ENCODE measurements at places on chromosomes 2 and 18. TPM values are rescaled to one million over a fixed set of nuclear protein-coding genes. Genes with fewer than 3 reads are reported as not detected.

The CD207 gene
- total RNA-seq = not detected

The CCDC178 gene
- not detected for total RNA-seq

The DLX2 gene
- total RNA-seq = not detected

The ZNF516 gene
- 11.8 TPM for total RNA-seq

DNA sequence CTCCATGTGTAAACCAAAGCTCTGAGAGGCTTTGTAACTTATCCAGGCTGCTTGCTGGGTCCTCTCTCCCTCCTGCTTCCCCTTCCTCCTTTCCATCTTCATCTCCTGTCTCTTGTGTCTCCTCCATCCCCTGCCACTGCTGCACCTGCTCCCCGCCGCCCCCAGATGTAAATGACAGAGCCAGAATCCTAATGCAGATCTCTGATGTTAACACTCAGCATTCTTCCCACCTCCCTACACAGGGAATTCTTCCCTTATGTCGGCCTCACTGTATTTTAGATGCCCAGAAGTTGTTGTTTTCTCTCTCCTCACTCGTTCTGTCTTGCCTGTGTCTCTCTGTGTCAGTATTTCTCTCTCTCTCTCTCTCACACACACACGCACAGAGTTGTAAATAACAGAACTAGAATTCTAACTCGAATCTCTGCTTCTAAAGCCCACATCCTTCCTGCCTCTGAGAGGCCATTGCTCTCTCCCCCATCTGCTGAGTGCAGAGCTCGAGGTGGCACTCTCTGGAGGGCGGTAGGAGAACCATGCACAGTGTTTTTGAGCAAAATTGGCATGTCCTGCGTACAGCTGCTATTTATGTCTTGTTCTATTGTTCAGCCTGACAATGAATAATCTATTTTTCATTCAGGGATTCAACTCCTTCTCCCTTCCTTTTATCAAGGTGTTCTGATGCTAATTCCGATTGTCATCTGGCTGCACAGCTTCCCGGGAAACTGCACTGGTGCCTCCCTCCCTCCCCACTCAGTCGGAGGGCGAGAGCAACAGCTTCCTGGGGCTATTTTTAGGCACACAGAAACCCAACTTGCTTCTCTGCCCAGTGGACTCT lies 219.9 kb downstream of the SH3RF3 start:
- H3K27ac ChIP-seq = no peak overlapping the region
- no peak for DNase-seq
- no peaks in the 10 kb centered on the region for H3K4me1 ChIP-seq
- H3K27me3 ChIP-seq = no peaks in the 10 kb centered on the region
- H3K4me3 ChIP-seq = no peak overlapping the region
- H3K36me3 ChIP-seq = no peaks in the 10 kb centered on the region

GRCh38 chr2:120761164-120761861 lies 25.6 kb downstream of the GLI2 start:
- no peaks in the 10 kb centered on the region for H3K27me3 ChIP-seq
- no peak overlapping the region for H3K27ac ChIP-seq
- no peaks in the 10 kb centered on the region for H3K4me1 ChIP-seq
- no peak overlapping the region for H3K4me3 ChIP-seq
- DNase-seq = peak; percentile 10

- H3K36me3 ChIP-seq = no peaks in the 10 kb centered on the region
- no peak overlapping the region for H3K27ac ChIP-seq
- DNase-seq = peak; percentile 28
- H3K4me3 ChIP-seq = no peak overlapping the region
Observed at GRCh38 chr2:240164586-240164985, 24.1 kb upstream of the OTOS start.

GRCh38 chr18:76579301-76579695 lies 84.3 kb upstream of the ZNF516 start:
- DNase-seq = no peak
- H3K36me3 ChIP-seq = no peaks in the 10 kb centered on the region
- no peaks in the 10 kb centered on the region for H3K27me3 ChIP-seq

GRCh38 chr2:172256886-172257285 lies 154.2 kb upstream of the DLX2 start:
- no peaks in the 10 kb centered on the region for H3K4me1 ChIP-seq
- H3K27ac ChIP-seq = no peak overlapping the region
- H3K27me3 ChIP-seq = no peaks in the 10 kb centered on the region
- no peaks in the 10 kb centered on the region for H3K36me3 ChIP-seq
- no peak overlapping the region for H3K4me3 ChIP-seq

DNA sequence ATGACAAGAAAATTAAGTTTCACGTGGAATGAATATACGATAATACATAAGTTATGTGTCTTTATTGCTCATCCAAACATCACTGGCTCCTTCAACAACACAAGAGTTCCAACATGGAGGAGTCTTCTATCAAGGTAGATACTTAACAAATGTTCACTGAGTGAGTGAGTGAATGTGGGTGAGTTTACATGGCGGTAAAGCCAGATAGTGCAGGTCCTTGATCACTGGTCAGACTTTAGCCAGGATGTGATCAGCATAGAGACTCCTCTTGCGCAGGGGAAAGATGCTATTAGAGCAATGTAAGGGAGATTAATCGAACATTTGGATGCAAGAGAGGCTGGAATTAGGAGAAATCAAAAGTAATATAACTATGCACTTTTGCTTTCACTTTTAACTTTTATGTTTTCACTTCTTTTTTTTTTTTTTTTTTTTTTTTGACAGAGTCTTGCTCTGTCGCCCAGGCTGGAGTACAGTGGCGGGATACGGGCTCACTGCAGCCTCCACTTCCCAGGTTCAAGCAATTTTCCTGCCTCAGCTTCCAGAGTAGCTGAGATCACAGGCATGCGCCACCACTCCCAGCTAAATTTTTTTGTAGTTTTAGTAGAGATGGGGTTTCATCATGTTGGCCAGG lies 249.0 kb upstream of the ID2 start:
- H3K27me3 ChIP-seq = no peaks in the 10 kb centered on the region
- no peak overlapping the region for H3K4me3 ChIP-seq
- DNase-seq = no peak
- H3K4me1 ChIP-seq = peaks cover 7% of the 10 kb centered on the region

- H3K27me3 ChIP-seq = no peaks in the 10 kb centered on the region
- no peaks in the 10 kb centered on the region for H3K4me1 ChIP-seq
- no peak overlapping the region for H3K27ac ChIP-seq
- H3K4me3 ChIP-seq = no peak overlapping the region
Observed at GRCh38 chr18:23885750-23886149, 128.8 kb upstream of the TTC39C start.

DNA sequence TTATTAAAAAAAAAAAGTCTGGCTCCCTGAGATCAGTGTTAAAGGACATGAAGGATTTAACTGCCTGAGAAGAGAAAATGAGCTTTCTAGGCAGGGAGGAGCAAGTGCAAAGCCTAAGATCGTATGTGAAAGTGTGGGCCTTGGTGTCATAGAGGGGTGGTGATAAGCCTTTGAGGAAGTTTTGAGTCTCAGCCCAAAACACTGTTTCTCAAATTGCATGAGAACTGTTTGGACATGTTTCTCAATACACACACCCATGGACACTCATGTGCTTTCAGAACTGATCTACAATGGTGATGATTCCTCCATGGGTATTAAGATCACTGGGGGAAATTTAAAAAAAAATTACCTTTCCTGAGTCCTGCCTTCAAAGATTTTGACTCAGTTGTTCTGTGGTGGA lies 336.7 kb upstream of the RND3 start:
- H3K36me3 ChIP-seq = no peaks in the 10 kb centered on the region
- no peak overlapping the region for H3K4me3 ChIP-seq
- H3K27ac ChIP-seq = no peak overlapping the region
- H3K4me1 ChIP-seq = no peaks in the 10 kb centered on the region
- no peak for DNase-seq

DNA sequence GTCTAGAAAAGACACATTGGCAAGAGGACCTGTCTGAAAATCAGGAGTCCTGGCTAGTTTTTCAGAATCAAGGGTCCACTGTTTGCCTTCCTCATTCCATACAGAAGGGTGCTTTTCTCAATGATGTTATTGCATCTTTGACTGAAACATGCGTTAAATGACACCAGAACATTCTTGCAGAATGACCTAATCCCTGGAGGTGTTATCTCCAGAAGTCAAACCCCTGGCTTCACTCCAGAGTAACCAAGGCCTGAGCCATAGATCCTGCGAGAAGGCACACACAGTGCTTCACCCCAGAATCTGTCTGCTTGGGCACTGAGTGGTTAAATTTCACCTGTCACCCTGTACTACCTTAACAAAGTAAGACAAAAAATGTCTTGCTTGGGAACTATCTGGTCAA lies 1055.2 kb upstream of the FANCL start:
- DNase-seq = no peak
- H3K27me3 ChIP-seq = no peaks in the 10 kb centered on the region
- H3K4me3 ChIP-seq = no peak overlapping the region
- H3K27ac ChIP-seq = no peak overlapping the region
- H3K4me1 ChIP-seq = no peaks in the 10 kb centered on the region
- no peaks in the 10 kb centered on the region for H3K36me3 ChIP-seq

DNA sequence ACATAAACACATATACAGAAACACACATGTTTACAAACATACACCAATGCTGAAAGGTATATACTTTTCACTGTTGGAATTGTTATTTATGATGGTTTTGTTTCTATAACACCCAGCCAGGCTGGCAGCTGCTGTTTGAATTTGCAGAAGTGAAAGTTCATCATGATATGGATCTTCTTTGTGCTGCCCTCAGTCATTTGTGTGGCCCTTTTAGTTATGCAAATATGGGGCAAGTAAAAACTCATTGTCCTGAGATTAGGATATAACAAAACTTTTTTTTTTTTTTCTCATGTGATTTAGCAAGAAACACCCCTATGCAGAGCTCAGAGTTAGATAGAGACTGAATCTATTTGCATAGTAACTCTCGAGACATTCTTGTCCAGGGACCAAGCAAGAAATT lies 714.1 kb downstream of the KCNJ3 start:
- no peaks in the 10 kb centered on the region for H3K36me3 ChIP-seq
- H3K4me3 ChIP-seq = no peak overlapping the region
- no peak overlapping the region for H3K27ac ChIP-seq
- H3K4me1 ChIP-seq = no peaks in the 10 kb centered on the region
- no peaks in the 10 kb centered on the region for H3K27me3 ChIP-seq
- no peak for DNase-seq

DNA sequence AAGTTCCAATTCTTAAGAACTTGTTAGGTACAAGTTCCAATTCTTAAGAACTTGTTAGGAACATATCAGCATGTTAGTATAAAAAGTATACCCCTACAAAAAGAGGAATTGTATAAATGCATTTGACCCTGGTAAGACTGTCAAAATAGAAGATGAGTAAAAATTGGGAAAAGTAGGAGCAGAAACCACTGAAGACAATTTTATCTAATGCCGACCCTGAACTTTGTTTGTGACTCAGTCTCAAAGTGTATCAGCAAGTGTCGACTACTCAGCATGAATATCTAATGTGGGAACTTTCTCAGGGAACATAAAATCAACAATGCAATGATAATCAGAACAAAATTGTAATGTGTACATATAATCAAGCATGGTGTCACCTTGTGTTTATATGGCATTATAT lies 583 bp upstream of the CD226 start:
- no peaks in the 10 kb centered on the region for H3K36me3 ChIP-seq
- no peak for DNase-seq
- no peaks in the 10 kb centered on the region for H3K4me1 ChIP-seq
- H3K4me3 ChIP-seq = no peak overlapping the region

DNA sequence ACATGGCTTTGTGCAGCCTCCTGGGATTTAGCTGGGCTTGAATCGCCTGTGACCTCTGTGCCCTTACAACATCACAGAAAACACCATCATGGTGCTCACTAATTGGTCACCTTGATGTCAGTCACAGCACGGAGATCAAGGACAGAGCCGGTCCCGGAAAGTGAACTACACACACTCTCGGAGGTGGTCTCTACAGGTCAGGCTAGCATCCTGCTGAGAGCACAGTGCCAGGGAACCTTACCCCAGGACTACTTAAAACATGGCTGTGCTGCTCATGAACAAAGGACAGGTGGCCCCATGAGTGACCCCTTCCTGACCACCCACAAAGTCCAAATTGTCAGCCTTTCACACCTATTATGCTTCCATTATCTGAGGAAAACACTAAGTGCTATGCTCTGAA lies 1782.1 kb upstream of the CELF4 start:
- DNase-seq = no peak
- H3K27ac ChIP-seq = no peak overlapping the region
- no peaks in the 10 kb centered on the region for H3K27me3 ChIP-seq
- no peak overlapping the region for H3K4me3 ChIP-seq
- H3K36me3 ChIP-seq = no peaks in the 10 kb centered on the region
